EH (cell line): ENCODE measurements at places on chromosomes 7 and 10.
A peak's percentile ranks its signal among the peaks of the same experiment; 100 is the strongest.

GRCh38 chr7:71871446-71871845, 540.7 kb downstream of the CALN1 start:
- DNase-seq = no peak

GRCh38 chr7:47329320-47329926, 252.5 kb downstream of the TNS3 start:
- peak; percentile 27 for DNase-seq

- DNase-seq = no peak
Measured at GRCh38 chr10:103123282-103124024, 69.6 kb downstream of the NT5C2 start.

GRCh38 chr10:122245136-122245535, 26.0 kb upstream of the BTBD16 start:
- no peak for DNase-seq

GRCh38 chr10:124600051-124600880, 138.6 kb downstream of the LHPP start:
- DNase-seq = no peak

DNA sequence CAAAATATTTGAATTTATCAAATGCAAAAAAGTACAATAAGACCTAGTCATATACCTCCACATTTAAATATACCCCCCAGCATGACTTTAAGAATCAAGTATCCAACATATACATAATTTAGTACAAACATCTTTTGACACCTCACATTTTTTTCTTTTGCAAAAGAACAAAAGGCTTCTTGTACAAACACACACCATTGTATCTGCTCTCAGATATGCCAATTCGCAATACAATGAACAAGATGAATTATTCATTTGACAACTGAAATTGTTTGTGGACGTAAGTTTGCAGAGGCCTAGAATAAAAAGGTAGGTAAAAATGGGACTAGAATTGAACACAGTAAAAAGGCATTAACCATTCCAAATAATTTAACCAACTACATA, 154.4 kb downstream of the CACNA2D1 start:
- no peak for DNase-seq
